Fibroblast of the aortic adventitia (primary cell): ENCODE measurements at places on chromosomes 1 and 21.

GRCh38 chr1:10767282-10767681, 29.2 kb downstream of the CASZ1 start:
- DNase-seq = no peak

DNA sequence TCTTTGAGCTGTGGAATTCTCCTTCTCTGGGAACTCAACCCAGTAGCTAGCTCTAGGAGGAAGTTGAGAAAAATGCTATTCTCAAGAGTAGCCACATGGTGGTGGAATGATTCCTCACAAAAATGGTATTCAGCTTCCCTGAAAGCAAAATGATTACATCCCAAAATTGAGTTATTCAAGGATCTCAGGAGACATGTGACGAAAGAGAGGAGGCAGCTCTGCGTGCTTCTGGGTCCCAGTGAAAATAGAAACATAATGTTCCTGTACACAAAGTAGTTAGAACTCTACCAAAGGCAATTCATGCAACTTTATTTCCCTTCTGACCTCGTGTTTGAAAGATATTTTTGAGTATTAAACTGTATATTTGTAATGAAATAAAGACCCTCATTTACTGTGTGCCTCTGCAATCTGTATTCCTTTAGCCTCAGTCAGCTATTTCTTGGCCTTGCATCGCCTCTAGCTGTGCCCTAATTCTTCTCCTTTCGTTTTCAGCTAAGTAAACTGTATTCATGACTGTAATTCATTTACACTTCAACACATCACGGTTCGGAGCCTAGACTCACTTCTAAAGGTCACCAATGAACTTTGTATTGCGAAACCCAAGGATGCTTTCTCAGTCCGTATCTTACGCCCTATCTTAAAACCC, 167.3 kb downstream of the FASLG start:
- peak; percentile 94 for DNase-seq

GRCh38 chr1:230548357-230548756, 93.9 kb upstream of the COG2 start:
- no peak for DNase-seq

GRCh38 chr21:26815197-26815596, 30.0 kb downstream of the ADAMTS1 start:
- DNase-seq = no peak

DNA sequence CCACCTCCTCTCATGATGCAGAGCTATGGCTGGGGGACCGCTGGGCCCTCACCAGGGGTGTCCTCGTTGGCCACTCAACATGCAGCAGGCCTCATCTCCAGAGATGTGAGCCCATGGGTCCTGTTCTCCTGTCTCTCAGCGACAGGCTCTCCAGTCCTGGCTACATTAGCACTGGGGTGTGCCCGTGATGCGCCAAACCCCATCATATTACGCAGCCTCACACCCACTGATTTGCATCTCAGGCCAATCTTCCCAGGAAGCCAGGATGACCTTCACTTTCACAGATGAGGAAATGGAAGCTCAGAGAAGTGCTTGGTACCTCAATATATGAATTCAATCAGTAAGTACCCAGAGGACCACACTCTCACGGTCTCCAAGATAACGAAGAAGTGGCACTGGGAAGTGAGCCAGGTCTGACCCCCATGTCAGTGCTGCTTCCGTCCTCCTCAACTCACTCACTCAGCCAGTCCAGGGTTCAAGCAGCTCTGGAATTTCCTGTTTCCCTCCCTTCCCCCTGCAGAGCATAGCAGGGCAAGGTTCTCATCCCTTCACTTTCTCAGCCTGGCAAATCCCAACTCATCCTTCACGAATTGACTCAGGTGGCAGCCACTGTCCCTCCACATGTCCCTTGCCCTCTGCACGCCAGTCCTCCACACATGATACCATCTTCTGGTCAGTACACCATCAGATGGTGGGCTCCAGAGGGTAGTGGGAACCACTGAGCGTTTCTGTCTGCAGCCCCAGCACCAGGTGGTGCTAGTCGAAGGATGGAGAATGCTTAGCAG, 28.9 kb upstream of the EVA1B start:
- DNase-seq = peak; percentile 23

DNA sequence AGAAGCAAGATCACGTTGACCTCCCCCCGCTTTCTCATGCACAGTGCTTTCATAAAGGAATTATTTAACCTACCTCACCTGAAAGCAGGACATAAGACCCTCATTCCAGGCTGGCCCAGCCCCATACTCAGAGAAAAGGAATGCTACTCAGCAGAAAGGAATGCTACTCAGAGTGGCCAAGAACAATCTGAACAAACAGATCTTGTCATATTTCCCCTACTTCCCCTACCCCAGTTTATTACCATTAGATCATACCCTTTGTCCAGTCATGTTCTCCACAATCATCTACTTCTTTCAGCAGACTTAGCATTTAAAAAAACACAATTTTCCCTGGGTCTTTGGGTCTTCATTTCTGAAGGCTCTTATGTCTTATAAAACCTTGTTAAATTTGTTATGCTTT, 89.8 kb downstream of the SLC16A1 start:
- peak; percentile 52 for DNase-seq

DNA sequence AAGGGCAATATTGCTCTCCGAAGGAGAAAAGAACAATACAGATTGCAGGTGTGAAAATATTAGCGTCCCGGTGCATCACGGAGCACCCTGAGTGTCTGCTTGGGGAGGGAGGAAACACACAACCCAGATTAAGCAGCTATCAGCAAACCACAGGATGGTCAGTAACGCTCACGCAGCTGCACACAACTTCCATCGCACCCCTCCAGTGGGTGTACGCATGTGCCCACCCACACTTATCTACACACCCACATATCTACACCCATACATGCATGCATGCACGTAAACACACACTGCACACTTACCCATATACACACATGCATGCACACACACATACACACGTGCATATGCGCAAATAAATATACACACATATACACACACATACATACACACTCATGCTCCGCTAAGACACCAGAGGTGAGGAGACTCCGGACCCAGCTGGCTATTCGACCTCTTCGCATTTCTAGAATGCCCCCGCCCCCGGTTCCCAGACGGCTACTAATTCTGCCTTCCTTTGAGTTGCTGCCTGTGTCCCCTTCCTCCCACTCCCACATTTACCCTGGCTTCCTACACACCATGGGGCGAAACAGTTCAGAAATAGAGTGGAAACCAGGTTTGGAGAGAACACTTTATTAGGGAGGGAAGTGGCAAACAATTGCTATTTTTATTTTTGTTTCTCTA, 26.2 kb downstream of the ITPKB start:
- DNase-seq = no peak

- DNase-seq = peak; percentile 66
Observed at GRCh38 chr1:166164995-166165660, 1.7 kb downstream of the FAM78B start.
